ENCODE measurements at places on chromosomes 13 and 19.

- no peak for DNase-seq
These were observed 95.9 kb upstream of the FREM2 start for GRCh38 chr13:38590796-38591507.

DNA sequence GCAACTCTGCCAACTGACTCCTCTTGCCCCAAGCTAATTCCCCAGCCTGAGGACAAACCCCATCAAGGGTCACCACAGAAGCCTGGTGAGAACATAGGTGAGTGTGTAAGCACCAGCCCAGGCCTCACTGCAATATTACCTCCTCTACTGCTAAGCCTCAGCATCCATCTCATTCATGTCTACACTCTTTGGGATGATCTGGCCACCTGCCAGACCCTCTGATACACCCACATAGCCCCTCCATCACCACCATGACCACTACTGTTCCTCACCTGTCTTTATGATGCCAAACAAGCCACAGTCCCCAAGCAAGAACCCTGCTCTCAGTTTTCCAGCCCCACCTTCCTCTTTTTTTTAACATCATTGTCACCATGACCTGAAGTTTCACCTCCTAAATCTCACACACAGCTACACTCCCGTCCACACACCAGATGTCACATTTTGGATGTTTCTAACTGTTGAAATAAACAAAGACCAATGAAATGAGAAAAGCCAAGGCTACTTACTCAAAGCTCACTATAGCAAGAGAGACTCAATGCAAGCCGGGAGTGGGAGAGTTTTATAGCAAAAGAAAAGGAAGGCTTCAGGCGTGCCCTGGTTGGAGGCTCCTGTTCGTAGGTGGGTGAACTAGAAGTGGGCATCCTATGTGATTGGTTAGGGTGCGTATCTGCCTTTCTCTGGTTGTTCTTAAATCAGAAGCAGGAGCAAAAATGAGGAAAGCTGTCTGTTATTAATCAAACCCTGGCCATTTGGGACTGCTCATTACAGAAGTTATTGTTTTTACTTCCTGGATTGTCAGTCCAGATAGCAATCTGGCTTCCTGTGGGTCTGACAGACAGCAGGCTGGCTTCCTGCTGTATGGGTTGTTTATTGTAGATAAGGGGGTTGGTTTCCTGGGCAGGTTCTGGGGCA, 2.0 kb downstream of the ZNF792 start:
- DNase-seq, result no peak

DNA sequence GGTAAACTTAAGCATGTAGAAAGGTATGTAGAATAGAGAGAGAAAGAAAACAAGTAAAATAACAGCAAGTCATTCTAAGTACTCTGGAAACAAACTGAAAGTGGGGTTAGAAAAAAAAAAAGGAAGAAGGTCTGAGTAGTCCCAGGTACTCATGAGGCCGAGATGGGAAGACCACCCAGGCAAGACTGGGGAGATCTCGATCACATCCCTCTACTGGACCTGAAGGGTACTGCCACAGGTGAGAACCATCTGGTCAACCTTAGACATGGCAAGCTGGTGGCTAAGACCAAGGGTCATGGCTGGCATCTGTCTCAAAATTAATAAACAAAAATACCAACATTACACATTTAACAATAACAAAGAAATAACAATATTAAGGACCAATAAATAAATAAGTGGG, 36.3 kb upstream of the ZNF724 start:
- no peak for DNase-seq

GRCh38 chr19:35609851-35610353, 2.6 kb upstream of the HAUS5 start:
- DNase-seq, result no peak

- DNase-seq, result no peak
These were observed 38.7 kb upstream of the GARRE1 start for GRCh38 chr19:34215666-34216038.

DNA sequence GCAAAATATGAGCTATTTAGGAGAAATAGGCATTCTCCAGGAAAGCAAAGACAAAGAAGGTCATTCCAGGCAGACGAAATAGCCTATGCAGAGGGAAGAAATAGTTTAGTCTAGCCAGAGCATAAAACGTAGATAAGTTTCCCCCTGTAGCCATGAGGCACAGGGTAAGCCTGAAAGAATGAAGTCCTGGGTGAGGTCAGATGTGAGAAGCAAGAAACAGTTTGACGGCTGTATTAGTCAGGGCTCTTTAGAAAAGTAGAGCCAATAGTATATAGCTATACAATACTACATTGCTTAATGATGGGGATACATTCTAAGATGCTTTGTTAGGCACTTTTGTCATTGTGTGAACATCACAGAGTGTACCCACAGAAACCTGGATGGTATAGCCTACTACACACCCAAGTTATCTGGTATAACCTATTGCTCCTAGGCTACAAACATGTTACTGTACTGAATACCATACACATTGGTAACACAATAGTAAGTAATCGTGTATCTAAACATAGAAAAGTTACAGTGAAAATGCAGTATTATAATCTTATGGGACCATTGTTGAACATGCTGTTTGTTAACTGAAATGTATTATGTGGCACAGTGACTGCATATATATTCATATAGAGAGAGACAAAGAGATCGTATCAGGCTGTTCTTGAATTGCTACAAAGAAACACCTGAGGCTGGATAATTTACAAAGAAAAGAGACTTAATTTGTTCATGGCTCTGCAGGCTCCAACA, 59.3 kb upstream of the WDFY2 start:
- no peak for DNase-seq

GRCh38 chr13:73428706-73429105, 369.9 kb downstream of the KLF5 start:
- DNase-seq, result no peak

DNA sequence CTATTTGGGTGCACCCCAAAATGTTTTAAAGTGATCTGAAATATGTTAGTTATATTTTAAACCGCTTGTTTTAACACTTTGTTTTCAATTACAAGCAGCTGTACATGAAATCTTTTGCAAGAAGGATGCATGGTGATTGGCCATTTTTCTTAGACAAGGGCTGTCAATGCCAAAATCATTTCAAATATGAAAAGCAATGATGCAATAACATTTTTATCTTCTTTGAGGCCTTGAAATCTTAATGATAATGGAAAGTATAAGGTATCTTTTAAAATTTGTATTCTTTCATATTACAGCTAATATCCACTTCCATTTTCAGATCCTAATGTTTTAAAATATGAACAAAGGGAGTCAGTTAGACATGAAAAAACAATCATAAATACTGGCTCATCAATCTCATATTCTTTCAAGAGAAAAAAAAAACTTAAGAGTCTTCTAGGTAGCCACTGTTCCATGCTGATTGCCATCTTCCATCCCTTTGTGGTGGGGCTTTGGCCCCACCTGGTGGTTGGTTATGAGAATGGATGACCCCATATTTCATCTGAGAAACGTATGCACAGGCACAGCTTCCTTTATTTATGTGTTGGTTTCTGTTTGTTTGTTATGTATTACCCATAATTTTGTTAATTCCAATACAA, 330.3 kb upstream of the MIR17HG start:
- DNase-seq, result no peak

DNA sequence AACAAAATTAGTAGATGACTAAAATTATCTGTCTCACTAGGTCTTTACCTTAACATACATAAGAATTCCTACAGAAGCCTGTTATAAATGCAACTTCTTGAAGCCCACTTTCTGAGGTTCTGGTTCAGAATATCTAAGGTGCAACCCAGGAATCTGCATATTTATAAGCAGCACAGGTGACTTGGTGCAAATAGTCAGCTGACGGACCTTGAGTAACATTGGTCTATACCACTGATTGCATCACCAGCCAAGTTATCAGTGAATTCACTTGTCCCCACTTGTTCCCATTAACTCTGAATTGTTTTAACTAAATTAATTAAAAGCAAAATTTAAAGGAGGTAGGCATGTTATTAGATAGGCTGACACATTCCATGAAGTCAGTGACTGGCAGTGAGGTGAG, 109.9 kb downstream of the FRY start:
- DNase-seq, result no peak

- DNase-seq, result no peak
These were observed 14.6 kb downstream of the CEACAM3 start for GRCh38 chr19:41811036-41811435.

DNA sequence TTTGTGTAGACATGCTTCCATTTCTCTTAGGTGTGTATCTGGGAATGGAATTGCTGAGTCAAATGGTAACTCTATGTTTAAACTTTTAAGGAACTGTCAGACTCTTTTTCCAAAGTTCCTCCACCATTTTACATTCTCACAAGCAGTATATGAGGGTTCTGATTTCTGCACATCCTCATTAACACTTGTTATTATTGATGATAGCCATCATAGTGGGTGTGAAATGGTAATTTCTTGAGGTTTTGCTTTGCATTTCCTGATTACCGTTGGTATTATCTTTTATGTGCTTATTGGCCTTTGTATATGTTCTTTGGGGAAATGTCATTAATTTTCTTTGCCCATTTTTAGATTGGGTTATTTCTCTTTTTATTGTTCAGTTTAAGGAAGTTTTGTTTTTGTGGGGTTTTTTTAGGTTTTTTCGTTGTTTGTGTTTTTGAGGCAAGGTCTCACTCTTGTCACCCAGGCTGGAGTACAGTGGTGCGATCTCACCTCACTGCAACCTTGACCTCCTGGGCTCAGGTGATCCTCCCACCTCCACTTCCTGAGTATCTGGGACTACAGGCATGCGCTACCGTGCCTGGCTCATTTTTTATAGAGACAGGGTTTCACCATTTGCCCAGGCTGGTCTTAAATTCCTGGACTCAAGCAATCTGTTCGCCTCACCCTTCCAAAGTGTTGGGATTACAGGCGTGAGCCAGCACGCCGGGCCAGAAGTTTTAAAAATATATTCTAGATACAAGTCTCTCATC, 34.3 kb downstream of the NAA16 start:
- DNase-seq, result no peak

DNA sequence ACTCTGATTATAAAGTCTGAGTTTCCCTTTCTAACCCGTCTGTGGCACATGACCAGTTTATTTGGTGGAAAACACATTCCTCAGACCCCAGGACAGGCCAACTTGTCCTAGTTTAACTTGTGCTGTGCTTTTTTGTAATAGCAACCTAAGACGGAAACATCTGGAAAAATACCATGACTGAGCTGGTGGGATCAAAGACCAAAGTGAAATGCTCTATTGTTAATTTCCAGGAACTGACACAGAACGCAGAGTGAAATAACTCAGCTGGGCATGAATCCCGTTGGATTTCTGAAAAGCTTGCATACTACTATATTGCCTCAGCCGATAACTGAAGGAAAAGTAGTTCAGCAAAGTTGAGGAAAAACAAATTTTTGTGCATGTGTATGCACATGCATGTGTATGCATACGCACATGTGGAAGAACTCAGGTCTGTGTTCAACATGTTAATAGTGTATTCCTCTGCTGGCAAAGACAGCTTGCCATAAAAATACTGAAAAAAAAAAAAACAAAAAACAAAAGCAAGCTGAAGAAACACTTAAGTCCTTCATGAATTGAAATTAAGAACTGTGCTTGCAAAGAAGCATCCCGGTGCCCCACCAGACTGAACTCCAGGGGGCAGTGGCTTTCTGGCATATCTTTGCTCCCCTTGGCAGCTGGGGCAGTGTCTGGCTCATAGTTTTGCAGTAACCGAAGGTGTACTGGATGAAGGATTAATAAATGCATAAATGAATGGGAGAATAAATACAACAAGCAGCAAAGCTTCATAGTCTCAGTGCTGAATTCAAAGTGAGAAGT, 187.8 kb downstream of the LHFPL6 start:
- DNase-seq, result no peak

- DNase-seq, result no peak
These were observed 252.7 kb downstream of the TEX29 start for GRCh38 chr13:111572956-111573761.

GRCh38 chr19:6632002-6632621, 37.8 kb downstream of the TNFSF14 start:
- no peak for DNase-seq

- DNase-seq, result no peak
These were observed 163.4 kb upstream of the TSC22D1 start for GRCh38 chr13:44739539-44739938.

DNA sequence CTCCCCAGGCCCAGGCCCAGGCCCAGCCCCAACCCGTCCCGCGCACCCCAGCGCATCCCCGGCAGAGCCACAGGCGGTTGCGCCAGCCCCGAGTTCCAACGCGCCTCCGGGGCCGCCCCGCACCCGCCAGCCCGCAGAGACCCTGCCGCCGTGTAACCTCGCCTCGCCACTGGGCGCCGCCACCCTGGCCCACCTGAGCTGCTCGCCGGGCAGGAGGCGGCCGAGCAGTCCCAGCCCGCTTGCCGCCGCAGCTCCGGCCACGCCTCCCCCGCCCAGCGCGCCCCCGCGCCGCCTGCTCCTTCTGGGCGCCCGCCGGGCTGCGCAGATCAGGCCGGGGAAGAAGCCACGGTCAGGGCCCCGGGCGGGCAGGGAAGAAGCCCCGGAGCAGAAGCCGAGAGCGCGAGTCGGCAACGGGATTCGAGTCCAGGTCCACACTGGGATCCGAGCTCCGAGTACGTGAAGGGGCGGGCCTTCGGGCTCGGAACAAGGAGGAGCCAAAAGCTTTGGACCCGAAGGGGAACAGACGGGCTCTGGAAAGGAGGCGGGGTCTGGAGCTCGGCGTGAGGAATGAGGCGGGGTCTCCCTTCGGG, at the start of gene MBOAT7:
Gene MBOAT7, minus strand, starts transcription at position 436 of the 590 bp plus-strand sequence. CDS start 1,072 bp downstream, outside the sequence.
- DNase-seq, result no peak

DNA sequence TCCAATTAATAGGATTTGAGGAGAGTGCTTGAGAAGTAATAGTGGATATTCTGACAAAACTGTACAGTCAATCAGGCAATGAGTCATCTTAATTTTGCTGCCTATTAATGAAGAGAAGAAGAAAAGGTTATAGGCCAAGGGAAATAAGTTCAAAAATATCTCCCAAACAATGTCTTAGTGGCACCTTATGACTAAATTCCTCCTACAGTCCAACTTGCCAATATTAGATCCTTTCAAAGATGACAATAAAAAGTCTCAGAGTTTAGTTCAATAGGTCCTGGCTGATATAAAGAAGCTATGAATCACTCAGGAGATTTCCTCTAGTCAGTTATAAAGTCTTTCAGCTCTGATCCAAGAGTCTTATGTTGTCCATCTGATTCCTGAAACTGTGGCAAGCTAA, 27.9 kb downstream of the UGGT2 start:
- DNase-seq, result no peak

GRCh38 chr19:4224470-4224869, 4.9 kb upstream of the EBI3 start:
- DNase-seq, result no peak

- no peak for DNase-seq
These were observed 47.5 kb downstream of the NFIC start for GRCh38 chr19:3413796-3414327.

DNA sequence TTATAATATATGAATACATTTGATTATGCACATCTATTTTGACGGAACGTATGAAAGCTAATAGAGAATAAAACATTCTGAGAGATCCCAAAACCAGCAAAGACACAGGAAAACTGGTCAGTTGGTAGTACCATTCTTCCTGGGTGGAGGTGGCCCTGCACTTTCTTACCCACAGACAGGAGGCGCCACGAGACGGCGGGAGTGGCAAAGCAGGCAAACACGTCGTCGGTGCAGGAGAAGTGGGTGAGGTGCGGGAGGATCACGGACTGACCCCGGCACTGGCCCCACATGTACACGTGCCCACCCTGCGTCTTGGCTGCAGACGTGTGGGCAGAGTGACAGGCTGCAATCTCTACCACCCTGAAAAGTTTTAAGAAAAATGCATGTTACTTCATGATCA, 36.1 kb downstream of the RCBTB1 start:
- DNase-seq, result no peak

Measured in BJ (cell line).